H9 (cell line): ENCODE measurements at places on chromosomes 16 and 17.

GRCh38 chr16:57191056-57191571 is 5.0 kb downstream of the RSPRY1 start:
- no peak for DNase-seq

GRCh38 chr17:57289130-57289529 is 32.8 kb downstream of the MSI2 start:
- DNase-seq = no peak

DNA sequence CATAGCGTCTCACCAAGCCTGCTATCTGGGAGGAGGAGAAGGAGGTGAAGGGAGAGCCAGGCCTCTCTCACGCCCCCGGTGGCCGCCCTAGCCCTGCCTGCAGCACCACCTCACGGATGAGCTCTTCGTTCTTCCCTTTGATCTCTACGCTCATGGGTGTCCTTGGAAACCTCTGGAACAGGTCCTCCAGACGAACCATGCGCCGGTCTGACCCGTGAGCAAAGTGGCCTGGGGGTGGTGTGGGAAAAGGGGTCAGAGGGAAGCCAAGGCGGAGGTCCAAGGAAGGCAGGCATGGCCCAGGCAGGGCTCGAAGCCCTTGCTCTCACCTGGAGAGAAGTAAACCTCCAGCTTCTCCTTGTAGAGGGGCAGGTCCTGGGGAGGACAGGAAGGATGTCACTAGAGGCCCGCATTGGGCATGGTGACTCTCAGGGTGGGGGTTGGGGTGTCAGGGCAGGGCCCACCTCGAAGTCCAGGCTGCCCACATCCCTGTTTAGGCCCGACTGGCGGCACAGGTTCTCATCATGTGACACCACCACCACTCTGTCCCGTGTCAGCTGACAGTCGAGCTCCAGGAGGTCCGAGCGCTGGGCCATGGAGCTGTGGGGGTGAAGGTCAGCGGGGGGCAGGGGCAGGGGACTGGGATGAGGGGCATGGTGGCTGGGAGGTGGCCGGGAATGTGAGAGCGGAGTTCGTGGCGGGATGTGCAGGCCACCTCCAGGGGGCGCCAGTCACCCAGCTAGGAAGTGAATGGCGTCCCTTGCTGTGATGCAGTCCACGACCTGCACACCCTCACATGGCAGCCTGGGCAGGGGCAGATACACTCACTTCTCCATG is 923 bp downstream of the GDPD3 start:
- peak; percentile 86 for DNase-seq

- no peak for DNase-seq
Measured at GRCh38 chr17:78714534-78714933, 67.5 kb downstream of the CYTH1 start.

DNA sequence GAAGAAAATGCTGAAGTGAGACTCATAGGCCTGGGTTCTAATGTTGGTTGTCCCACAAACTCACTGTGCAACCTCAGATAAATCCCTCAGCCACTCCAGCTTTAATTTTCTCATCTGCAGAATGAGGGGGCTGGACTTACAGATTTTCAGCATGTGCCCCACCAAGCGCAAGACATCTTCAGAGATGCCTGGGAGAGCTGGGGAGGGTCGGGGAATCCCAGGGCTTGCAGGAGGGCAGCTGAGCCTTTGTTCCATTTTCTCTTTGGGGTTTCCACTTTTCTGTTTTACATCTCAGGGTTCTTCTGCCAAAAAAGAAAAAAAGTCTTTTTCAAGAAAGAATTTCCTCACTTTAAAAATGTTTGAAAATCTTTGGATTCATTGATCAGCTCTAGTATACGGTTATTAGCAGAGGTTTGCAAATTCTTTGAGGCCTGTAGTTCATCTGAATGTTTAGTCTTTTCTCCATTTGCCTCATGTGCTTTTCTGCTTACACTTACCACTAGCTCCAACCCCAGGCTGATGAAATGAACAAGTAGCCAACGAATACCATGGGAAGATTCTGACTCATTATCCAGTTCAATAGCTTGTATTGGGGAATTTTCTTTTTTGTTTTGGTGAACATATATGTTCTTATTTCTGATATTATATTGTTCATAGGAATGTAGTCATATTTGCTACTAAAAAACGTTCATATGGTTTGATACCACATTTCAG is 56.4 kb downstream of the CHD9 start:
- no peak for DNase-seq

- DNase-seq = no peak
Measured at GRCh38 chr16:13193721-13194120, 292.3 kb downstream of the SHISA9 start.

- no peak for DNase-seq
Measured at GRCh38 chr17:39629494-39629880, 2.7 kb downstream of the PPP1R1B start.

- DNase-seq = no peak
Measured at GRCh38 chr17:61669522-61669921, 78.5 kb upstream of the NACA2 start.
